ENCODE measurements at places on chromosomes 7 and 10. TPM values are rescaled to one million over a fixed set of nuclear protein-coding genes. Genes with fewer than 3 reads are reported as not detected.

DNA sequence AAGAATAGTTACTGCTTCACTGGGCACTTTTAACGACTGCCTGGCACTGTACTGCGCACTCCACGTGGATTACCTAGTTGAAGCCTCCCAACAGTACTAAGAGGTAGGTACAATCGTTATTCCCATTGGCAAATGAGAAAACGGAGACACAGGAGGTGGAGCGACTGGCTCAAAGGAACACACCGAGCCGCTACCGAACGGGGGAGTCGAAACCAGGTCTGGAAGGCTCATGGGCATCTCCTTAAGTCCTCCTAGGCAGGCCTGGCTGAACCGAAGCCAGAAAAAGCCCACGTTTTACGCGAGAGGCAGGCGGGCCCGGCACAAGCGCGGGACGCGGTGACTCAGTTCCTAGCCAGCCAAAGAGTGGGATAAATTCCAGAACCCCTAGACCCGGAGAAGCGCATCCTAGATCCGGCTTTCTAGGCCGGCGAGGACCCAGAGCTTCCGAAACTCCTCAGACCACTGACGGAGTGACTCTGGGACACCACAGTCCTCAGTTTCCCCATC, 472 bp downstream of the PDAP1 start:
- DNase-seq, result no peak

The TNKS2 gene
- polyA plus RNA-seq, result 35.4 TPM

The ODAD2 gene
- 0.01 TPM for polyA plus RNA-seq

GRCh38 chr10:95477175-95477520, 84.0 kb downstream of the SORBS1 start:
- no peak for DNase-seq

- no peak for DNase-seq
Measured at GRCh38 chr10:32501906-32502305, 56.0 kb downstream of the CCDC7 start.

DNA sequence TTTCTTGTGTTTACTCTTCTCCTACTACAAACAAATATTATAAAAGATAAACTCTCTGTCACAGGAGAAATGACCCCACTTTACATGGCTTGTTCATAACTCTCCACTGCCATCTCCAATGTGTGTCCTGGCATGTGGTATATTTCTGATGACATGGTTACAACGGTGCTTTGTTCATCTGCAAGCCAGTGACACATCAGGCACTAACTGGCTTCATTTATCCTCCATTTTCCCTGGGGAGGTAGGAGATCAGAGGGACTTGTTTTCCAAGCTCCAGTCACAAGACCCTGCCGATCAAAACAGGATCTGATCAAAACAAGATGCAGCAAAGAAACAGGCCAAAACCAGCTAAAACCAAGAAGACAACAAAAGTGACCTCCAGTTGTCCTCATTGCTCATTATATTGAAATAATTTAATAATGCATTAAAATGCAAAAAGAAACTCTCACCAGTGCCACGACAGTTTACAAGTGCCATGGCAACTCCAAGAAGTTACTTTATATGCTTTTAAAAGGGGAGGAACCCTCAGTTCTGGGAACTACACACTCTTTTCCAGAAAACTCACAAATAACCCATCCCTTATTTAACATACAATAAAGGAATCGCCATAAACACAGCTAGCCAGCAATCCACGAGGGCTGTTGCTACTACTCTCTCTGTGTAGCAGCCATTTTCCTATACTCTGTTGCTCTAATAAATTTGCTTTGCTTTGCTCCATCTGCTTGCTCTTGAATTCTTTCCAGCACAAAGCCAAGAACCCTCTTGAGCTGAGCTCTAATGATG, 224.2 kb downstream of the XPNPEP1 start:
- no peak for DNase-seq

The SMO gene
- polyA plus RNA-seq, result 6.2 TPM

- DNase-seq, result no peak
Measured at GRCh38 chr10:133359554-133359971, 1.7 kb upstream of the FUOM start.

DNA sequence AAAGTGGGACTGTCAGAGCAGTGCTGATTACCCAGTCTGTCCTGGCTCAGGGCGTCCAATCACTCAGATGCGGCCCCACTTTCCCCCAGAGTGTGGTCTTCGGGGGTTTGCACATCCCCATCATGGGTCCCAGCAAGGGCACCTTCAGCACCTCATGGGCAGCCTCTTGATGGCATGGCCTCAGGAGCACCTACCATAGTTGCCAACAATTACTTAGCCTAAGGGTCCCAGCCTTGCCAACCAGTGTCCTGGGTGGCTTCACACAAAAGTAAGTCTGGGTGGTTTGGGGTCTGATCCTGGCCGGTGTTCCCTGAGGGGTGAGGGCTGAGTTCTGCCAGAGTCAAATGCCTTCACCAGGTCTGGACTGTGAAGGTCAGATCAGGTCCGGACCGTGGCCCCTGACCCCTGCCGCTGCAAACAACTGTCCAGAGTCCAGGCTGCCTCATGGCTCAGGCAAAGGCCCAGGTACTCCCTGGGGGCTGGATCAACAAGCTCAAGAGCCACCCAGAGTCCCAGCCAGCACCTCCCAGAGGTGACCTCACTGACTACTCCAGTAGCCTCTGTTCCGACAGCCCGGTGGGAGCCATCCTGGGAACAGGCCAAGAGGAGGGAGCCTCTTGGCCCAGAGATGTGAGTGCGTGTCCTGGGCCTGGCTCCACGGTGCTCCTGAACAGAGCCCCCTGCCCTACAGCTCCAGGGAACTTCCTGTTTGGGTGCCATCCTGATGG, 6.2 kb upstream of the MARVELD1 start:
- no peak for DNase-seq

DNA sequence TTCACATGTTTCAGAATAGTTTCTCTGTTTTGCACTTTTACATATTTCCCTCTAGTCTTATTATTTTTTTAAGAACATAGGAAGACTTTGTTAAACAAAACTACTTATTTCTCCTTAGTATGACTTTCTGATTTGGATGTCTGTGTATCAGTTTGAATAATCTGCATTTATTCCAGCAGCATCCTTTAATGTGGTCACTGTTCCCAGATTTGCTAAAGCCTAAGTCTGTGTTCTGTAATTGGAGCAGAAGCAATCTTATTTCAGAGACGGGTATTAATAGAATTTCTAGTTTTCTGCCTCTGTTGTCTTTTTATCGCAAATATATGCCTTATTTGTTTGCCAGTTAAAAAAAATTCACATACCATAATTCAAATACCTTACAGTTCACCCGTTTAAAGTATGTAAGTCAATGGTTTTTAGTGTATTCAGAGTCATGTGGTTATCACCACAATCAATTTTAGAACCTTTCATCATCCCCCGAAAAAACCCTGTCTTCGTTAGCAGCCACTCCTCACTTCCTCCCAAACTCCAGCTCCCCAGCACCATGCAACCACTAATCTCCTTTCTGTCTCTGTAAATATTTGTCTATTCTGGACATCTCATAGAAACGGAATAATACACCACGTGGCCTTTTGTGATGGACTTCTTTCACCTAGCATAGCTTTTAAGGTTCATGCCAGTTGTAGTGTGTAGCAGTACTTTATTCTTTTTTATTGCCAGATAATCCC, 58.7 kb downstream of the INPP5F start:
- no peak for DNase-seq

- DNase-seq, result no peak
Measured at GRCh38 chr7:24073651-24074420, 210.2 kb upstream of the NPY start.

GRCh38 chr7:80977751-80978150, 58.9 kb upstream of the SEMA3C start:
- DNase-seq, result no peak

The NUTM2E gene
- polyA plus RNA-seq, result 0.17 TPM

DNA sequence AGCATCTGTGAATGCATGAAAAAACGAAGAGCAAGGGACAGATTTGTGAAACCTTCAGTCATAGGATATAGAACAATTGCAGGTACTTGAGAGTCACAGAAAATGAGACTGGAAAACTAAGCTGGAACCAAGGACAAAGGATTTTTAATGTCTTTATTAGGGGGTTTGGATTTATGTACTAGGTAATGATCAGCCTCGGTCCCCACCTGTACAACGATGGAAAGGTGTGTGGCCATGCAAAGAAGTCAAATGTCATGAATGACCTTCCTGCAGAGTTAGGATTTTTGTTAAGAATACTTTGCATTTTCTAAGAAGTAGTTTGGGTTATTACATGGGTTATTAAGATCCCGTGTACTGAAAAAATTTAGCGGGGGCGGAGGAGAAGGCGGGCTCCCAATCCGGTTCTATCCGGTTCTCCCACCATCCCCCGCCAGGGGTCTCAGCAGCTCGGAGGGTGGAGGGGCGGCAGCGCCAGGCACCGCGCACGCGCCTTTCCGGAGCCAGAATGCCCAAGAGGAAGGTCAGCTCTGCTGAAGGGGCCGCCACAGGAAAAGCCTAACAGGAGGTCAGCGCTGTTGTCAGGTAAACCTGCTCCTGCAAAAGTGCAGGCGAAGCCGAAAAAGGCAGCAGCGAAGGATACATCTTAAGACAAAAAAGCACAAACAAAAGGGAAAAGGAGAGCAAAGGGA, 327.5 kb upstream of the PLXDC2 start:
- DNase-seq, result no peak

The LAMB1 gene
- polyA plus RNA-seq, result 97.9 TPM

DNA sequence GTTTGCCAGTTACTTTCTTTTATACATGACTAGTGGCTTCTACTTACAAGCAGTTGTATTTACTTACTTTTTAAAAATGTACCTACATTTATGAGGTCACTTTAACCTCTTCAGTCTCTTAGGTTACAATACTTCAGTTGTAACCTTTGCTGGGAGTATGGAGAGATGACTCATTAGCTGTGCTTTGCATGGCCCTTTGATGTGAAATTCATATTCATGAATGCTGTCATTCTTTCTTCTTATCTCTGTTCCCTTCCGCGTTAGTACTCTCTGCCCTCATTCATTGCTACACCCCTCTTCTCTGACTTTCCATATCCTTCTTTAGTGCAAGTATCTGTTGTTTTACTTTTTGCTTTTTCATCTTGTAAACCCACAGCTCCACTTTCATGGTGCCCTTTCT, 164.3 kb downstream of the BMPER start:
- DNase-seq, result no peak

The GPC2 gene
- polyA plus RNA-seq, result 0.55 TPM

- no peak for DNase-seq
Measured at GRCh38 chr7:141221007-141221612, 147.2 kb downstream of the TMEM178B start.

- no peak for DNase-seq
Measured at GRCh38 chr10:132876131-132876860, 66.1 kb downstream of the CFAP46 start.

GRCh38 chr10:87694011-87694794, 34.5 kb downstream of the PAPSS2 start:
- DNase-seq, result no peak

DNA sequence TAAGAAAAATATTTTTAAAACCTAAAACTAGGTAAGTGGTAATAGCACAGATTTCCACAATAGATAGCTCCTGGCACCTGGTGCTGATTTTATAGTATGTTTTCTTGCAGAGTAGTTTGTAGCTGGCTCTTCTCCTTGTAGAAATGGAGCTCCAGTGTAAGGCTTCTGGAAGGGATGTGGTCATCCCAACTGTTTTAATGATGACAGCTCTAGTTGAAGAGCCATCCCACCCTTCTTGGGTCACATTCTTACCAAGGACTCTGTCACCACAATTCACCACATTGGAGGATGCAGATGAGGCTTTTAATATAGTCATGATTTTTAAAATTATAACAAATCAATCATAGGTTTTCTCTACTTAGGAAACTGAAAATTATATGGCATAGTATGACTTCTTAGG, 31.0 kb downstream of the TES start:
- DNase-seq, result no peak

- no peak for DNase-seq
Measured at GRCh38 chr7:36448781-36449379, 59.2 kb downstream of the ANLN start.

DNA sequence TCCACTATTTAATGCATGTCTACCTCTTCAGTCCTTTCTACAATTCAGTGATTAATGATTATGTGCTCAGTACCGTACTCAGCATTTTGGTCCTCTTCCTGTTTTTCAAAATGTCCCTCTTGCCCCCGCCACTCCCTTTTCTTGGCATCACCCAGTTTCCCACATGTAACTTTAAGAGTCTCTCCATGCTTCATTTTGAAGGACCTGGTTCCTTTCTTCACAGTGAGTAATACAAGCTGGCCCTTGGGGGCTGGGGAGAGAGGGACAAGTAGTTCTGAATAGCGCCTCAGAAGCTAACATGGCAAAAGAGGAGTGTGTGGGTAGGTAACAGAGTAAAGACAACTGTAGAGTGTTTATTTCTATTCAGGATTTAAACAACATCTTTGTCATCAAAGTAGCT, 34.6 kb upstream of the SLIT1 start:
- DNase-seq, result no peak

DNA sequence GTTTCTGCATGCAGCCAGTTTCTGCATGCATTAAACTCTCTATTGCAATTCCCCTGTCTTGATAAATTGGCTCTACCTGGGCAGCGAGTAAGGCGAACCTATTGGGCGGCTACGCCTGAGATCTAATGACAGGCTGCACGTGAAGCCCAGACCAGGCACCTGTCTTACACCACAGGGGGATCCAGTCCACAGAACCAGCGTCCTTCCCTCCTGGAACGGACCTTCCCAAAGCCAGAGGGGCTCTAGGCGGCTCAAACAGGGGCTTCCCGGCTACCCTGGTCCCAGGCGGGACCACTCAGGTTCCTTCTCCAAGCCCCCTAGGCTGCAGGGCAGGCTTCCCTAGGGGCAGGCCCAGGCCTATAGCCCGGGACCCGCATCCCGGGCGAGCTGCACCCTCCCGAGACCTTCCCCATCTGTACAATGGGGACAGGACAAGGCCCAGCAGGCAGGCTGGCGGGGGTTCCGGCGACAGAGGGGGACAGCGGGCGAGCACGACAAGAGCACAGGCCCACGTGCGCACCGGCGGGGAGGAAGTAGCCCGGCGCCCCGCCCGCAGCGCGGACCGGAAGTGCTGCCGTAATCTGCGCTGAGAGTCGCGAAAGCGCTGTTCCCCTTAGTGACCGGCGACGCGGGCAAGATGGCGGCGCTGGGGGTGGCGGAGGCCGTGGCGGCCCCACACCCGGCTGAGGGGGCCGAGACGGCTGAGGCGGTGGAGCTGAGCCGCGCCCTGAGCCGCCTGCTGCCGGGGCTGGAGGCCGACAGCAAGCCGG, at the start of gene DNAAF5:
Gene DNAAF5 (plus strand): TSS at position 616 of the 770 bp plus-strand sequence. CDS start 22 bp downstream, at position 638.
- no peak for DNase-seq

DNA sequence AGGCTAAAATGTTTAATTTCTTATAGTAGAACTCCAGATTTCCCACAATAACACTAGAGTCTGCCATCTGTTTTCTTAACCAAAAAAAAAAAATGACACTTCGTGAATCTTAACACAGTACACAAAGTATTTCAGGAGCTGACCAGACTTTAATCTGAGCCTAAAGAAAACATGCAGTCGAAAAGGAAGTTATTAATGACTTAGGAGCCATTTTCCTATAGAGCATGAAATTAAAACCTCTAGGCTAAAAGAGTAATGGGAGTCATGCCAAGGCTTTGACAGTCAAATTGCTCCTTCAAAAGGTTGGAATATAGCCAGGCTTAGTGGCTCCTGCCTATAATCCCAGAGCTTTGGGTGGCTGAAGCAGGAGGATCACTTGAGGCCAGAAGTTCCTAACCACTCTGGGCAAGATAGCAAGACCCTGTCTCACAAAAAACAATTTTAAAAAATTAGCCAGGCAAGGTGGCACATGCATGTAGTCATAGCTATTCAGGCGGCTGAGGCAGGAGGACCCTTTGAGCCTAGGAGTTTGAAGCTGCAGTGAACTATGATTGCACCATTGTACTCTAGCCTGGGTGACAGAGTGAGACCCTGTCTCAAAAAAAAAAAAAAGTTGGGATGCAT, 13.6 kb downstream of the MICU1 start:
- DNase-seq, result no peak

The NKX1-2 gene
- polyA plus RNA-seq, result 0.89 TPM

- DNase-seq, result no peak
Measured at GRCh38 chr7:111958896-111959295, 247.3 kb downstream of the DOCK4 start.

GRCh38 chr10:12350167-12350872, 973 bp downstream of the CAMK1D start:
- no peak for DNase-seq

All from keratinocyte (primary cell).